Left renal cortex interstitium (tissue), 4 donors: ENCODE measurements at places on chromosomes 4 and X. TPM values are rescaled to one million over a fixed set of nuclear protein-coding genes. Genes with fewer than 3 reads are reported as not detected.

GRCh38 chr4:145473203-145473602 lies 8.4 kb upstream of the SMAD1 start:
- no peak for DNase-seq

GRCh38 chr4:150224896-150225591 lies 146.8 kb downstream of the DCLK2 start:
- no peak for DNase-seq

DNA sequence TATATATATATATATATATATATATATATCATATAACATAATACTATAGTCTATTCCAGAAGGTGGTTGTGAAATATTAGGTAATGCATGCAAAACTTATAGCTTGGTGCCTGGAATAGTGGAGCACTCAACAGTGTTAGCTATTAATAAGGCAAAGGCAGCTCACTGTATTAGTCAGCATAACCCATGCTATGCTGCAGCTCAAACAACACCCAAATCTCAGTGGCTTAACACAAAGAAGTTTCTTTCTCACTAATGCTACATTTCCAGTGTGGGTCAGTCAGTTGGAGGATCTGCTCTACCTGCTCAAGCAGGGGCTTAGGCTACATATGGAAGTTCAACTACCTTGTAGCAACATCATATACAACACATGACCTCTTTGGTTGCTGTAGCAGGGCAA lies 5.2 kb upstream of the RPGR start:
- DNase-seq, result no peak

DNA sequence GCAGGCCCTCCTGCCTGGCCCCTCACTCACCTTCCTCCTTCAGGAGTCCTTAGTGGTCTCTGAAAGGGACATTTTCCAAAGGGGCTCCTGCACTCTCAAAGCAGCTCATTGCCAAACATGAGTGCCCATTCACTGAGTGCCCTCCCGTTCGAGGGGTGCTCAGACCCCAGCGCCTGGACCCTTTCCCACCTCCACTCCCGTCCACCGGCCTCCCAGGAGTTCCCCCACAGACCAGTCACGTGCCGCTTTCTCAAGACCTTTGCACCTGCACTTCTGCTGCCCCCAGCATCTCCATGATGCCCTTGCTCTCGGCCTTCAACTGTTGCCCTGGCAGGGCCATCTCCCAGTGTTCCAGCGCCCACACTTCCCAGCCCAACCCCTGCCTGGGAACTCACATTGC lies 89.5 kb downstream of the ADRA2C start:
- no peak for DNase-seq

GRCh38 chrX:56429581-56429980 lies 133.8 kb upstream of the UBQLN2 start:
- DNase-seq, result no peak

DNA sequence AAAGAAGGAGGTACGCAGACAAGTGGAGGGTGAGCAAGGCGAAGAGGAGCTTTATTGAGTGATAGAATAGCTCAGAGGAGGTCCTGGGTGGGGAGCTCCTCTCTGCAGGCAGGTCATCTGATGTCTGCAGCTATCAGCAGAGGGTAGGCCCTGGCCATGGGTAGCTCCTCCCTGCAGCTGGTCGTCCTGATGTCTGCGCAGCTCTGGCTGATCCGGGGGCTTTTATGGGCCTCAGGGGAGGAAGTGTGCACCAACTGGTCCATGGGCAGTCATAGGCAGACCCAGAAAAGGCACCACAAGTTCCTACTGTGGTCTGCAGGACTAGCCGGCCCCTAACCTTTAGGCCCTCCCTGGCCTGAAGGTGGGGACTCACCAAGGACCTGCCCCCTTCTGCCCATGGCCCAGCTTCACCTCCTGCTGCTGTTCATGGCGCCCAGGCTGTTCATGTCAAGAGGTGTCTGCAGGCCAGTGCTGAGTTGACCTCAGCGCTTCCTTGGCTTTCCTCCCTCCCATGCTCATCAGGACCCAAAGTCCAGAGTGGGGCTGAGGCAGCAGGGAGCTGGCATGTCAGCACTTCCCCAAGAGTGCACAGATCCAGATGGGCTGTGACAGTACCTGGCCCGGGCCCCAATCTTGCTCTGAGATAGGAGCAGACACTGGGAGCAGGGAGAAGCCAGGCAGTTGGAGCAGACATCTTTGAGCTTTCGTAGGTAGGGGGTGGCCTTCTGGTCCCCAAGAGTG lies 46.1 kb downstream of the ARAP2 start:
- no peak for DNase-seq

DNA sequence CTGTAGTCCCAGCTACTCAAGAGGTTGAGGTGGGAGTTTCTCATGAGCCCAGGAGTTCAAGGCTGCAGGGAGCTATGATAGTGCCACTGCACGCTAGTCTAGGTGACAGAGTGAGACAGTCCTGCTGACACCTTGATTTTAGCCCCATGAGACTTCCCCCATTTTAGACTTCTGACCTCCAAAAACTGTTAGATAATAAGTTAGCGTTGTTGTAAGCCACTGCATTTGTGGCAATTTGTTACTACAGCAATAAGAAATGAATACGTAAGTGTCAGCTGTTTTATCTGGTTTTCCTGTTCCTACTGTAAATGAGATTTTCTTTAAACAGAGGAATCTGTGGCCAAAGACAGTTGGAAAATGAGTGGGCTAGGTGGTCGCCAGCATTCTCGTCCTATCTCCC lies 83.9 kb downstream of the ARHGAP10 start:
- no peak for DNase-seq

DNA sequence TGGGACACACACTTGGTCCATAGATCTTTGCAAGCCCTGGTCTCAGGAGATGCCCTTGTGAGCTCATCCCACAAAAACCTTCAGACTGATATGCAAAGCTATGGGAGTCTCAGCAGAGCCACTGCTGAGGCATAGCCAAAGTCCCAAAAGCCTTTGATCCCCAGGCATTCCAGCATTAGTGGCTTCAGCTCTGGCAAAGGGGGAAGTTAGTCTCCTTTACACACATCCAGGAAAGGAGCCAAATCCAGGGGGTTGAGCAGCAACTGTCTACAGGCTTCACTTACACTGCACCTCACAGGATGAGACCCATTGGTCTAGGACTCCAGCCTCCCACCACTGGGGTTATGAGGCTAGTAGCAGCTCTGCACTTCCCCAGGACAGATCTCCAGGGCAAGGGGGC lies 14.0 kb downstream of the PF4 start:
- no peak for DNase-seq

DNA sequence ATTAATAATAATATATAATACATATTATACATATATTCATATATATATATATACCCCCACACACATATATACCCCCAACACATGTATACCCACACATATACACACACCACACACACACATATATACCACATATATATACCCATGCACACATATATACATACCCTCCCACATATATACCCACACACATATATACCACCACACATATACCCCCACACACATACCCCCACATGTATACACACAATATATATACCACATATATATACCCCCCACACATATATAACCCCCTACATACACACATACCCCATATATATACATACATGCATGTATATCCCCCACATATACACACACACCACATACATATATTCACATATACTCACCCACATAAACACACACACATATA lies 52.0 kb downstream of the NSG1 start:
- DNase-seq, result no peak

DNA sequence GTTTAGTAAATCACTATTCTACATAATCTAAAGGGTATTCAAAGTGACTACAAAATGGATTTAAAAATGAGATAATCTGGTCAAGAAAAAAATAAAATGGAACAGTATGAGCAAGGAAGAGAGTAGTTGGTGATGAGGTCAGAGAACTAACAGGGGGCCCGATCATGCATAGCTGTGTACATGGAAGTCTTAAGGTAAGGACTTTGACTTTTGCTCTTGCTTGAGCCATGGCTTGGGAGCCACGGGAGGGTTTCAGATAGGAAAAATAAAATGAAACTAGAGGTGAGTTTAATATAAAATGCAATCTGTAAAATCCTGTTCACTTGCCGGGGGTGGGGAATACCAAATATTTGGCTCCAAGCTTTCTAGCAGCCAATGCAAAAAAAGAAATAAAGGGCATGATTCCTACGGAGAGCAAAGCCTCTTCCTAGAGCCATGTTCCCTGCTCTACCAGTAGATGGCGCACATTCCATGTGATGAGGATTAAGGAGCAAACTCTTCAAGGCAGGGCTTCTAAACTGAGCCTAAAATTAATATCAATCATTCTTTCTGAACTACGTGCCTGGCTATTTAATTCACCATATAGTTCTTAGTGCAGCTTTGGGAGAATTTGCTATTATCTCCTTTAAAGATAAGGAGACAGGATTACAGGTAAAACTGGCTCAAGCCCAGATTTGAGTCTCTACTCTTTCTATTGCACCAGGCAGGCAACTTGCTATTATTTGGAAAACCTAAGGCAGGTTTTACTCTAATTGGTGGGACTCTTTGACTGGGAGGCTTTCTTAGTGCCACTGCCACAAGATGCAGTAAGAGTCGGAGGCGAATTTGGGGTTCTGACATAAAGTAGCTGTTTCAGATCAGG lies 6.8 kb upstream of the CLCN5 start:
- no peak for DNase-seq

DNA sequence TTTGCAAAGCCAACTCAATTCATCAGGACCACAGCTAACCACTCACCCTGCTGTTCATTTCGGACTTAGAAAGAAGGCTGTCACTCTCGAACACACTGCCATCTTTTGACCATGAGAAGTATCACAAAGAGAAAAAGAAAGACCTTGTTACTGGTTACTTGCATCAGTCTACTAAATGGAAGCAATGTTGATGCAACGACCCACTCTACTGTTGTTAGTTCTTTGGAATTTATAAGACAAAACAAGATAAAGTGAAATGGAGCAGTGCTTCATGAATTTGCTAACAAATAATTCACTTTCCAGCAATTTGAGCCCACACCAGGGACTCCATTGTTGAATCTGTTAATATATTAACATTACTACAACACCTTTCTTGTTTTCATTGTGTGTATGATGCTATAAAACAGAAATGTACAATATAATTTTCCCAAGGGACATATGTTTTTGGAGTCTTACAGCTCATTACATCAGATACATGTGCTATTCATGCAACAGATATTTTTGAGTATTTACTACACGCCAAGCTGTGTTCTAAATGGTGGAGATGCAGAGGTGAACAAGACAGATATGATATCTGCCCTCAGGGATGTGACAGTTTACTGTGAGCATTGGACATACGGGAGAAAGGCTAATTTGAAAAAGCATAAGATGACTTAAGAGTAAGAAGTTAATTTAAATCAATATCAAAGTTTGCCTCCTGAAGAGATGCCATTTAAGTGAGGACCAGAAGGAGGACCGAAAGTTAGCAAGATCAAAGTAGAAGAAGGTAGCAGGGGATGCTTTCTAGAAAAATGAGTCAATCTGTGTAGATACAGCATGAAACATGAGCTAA lies 87.2 kb downstream of the AREG start:
- no peak for DNase-seq

DNA sequence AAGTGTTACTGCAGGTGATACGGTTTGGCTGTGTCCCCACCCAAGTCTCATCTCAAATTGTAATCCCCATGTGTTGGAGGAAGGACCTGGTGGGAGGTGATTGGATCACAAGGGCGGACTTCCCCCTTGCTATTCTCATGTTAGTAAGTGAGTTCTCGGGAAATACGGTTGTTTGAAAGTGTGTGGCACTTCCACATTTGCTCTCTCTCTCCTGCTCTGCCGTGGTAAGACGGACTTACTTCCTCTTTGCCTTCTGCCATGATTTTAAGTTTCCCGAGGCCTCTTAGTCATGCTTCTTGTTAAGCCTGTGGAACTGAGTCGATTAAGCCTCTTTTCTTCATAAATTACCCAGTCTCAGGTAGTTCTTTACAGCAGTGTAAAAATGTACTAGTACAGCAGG lies 65.2 kb upstream of the SLC7A11 start:
- DNase-seq, result no peak

DNA sequence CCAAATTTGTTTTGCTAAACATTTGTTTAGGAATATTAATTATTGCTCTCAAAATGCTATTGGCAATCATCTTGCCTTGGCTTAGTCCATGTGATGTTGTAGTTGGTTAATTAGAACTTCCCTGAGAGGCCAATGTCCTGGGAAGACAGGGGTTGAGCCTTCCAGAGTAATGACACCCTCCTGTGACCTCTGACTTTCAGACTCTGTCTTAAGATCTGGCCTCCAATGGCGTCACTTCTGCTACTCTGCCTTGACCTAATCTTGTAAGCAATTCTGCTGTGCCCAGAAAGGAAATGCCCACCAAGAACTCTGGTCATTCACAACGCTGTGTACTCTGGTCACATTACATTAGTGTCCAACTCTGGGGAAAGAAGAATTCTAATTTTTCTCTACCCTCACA lies 111.9 kb downstream of the SH3RF1 start:
- no peak for DNase-seq

GRCh38 chrX:112803060-112803459 lies 37.6 kb downstream of the AMOT start:
- DNase-seq, result no peak

Gene AIFM1
- 77.0 TPM for polyA plus RNA-seq

GRCh38 chr4:187232196-187232595 lies 508.5 kb upstream of the FAT1 start:
- DNase-seq, result no peak

GRCh38 chr4:180285796-180286195 lies 1957.4 kb upstream of the TENM3 start:
- DNase-seq, result no peak

Gene TMPRSS11B
- 0.08 TPM for polyA plus RNA-seq

DNA sequence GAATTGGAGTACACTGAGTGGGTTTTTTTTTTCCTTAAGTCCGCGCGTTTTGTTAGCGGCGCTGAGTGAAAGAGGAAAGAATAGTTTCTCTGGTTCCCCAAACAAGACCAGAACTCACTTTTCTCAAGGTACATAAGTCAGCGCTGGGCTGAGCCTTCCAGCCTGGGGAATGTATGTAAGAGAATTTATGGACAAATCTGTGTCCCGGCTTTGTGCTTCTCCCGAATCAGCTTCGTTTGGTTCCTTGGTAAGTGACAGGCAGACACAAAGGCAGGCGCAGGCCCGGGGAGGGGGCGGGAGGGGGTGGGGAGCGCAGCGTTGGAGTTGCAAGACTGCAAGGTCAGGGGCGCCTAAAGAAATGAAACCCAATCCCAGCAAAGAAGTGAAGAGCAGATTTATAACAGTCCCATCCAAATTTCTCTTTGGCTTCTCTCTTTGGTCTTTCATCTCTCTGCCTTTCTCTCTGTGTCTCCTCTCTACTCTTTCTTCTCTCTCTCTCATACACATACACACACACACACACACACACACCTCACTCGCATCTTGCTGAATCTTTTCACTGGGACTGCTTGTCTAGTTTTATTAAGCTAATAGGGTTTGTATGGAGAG lies 981 bp downstream of the TET2 start:
- no peak for DNase-seq

- DNase-seq, result no peak
Observed at GRCh38 chr4:86569103-86569870, 24.8 kb upstream of the PTPN13 start.

Gene TCEAL6
- 0.23 TPM for polyA plus RNA-seq

- DNase-seq, result no peak
Observed at GRCh38 chr4:186693894-186694293, 29.8 kb downstream of the FAT1 start.

- no peak for DNase-seq
Observed at GRCh38 chr4:169270810-169271691, at the start of gene SH3RF1. SH3RF1 (minus strand) TSS chr4:169270956; CDS start chr4:169269212, 1,744 bp downstream.
